ENCODE measurements at places on chromosomes 16 and 17.

- DNase-seq: no peak
Observed at GRCh38 chr17:57685499-57686132, 59.5 kb downstream of the CCDC182 start.

GRCh38 chr17:44997733-44998520 is 29.8 kb upstream of the C1QL1 start:
- no peak for DNase-seq

DNA sequence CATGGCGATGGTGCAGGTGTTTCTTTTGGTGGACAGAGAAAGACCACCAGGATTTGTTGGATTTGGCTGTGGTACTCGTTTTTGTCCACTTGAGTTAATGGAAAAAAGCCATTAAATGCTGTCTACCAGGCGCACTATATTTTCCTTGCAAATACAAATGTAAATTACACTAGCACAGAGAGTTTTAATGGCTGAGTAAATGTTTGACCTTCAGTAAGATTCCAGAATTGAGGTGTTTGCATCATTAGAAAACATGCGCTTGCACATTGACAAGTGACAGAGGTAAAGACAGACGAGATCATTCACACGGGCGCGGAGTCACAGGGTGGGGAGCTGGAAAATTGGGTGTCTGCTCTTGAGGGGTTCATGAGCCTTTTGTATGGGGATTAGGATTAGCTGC is 53.5 kb upstream of the AKTIP start:
- no peak for DNase-seq

GRCh38 chr17:31373150-31374093 is 18.1 kb upstream of the RAB11FIP4 start:
- no peak for DNase-seq

- no peak for DNase-seq
Observed at GRCh38 chr16:57115514-57116182, 23.3 kb downstream of the CPNE2 start.
